Left cardiac atrium (tissue), 4 donors: ENCODE measurements at places on chromosomes 6 and 20. TPM values are rescaled to one million over a fixed set of nuclear protein-coding genes. Genes with fewer than 3 reads are reported as not detected.

DNA sequence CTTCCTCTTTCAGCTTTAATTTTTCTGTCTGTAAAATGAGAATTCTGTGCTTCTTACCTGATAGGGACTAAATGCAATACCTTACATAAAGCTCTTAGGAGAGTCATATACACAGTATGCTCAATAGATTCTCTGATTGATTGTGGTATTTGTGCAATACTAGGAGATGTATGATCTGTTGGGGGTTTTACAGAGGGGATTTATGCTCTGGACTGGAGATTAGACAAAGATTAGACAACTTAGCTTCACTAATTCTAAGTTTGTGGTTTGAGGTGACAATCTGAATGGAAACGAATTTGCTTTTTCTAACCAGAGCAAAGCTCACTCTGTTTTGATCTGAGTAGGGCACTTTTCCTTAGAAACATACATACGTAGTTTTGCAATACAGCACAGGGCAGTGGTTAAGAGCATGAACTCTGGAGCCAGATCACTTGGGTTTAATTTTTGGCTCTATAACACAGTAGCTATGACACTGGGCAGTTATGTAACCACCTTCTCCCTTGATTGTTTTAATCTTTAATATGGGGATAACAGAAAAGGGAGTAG is 126.2 kb downstream of the RNF144B start:
- DNase-seq, result no peak

- no peak for DNase-seq
Measured at GRCh38 chr20:63895952-63896263, 982 bp downstream of the DNAJC5 start.

- no peak for DNase-seq
Measured at GRCh38 chr6:72272958-72273357, 348.9 kb upstream of the KCNQ5 start.

DNA sequence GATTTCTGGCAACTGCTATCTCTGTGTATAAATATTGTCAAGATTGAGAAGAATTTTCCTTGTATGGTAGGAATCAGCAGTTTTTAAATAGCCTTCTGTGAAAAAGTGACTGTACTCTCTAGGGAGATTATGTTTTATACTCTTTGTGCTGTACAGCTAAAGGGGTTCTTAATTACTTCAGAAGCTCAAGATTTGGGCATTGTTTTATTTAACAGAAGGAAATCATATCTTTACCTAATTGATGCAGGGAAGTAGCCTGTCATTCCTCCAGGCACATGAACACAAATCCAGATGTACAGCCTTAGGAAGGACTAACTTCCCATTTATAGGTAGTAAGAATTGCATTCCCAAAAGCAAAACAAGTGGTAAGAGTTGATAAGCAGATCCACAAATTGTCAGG is 1.3 kb downstream of the CALHM5 start:
- DNase-seq, result no peak

DNA sequence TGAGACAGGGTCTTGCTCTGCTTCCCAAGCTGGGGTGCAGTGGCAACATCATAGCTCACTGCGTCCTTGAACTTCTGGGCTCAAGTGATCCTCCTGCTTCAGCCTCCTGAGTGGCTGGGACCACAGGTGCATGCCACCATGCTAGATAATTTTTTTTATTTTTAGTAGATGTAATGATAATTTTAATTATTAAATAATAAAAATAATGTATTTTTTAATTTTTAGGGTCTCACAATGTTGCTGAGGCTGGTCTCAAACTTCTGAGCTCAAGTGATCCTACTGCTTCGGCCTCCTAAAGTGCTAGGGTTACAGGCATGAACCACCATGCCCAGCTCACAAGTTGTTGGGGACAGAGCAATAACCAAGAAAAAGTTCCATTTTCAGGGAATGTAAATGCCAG is 138.0 kb upstream of the RALGAPA2 start:
- no peak for DNase-seq

GRCh38 chr6:680251-680650 is 12.7 kb downstream of the EXOC2 start:
- no peak for DNase-seq

- no peak for DNase-seq
Measured at GRCh38 chr6:116616737-116617053, 416 bp downstream of the RSPH4A start.

DNA sequence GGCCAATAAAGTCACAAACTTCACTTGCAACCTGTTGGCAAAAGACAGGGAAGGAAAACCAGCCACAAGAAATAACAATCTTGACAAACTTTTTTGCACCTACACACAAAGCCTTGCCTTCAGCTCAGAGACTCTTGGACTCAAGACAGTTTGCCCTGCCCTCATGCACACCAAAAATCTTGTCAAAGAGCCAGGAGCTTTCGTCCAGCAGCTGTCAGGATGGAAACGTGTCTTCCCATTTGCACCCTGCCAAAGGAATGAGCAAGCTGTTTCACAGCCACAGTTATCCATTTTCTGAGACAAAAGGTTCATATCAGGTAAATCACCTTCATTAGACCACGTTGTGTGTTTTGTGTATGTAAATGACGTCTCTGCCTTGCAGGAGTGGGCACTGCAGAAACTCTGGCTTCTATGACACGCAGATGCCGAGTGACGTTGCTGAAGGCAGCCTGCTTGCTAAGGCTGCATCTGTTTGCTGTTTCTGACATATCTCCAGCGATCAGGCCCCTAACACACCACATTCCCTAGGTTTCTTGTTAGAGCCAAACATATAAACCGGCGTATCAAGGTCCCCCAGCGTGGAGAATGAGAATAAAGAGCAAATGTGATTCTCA is 193.4 kb downstream of the SYNDIG1 start:
- no peak for DNase-seq

DNA sequence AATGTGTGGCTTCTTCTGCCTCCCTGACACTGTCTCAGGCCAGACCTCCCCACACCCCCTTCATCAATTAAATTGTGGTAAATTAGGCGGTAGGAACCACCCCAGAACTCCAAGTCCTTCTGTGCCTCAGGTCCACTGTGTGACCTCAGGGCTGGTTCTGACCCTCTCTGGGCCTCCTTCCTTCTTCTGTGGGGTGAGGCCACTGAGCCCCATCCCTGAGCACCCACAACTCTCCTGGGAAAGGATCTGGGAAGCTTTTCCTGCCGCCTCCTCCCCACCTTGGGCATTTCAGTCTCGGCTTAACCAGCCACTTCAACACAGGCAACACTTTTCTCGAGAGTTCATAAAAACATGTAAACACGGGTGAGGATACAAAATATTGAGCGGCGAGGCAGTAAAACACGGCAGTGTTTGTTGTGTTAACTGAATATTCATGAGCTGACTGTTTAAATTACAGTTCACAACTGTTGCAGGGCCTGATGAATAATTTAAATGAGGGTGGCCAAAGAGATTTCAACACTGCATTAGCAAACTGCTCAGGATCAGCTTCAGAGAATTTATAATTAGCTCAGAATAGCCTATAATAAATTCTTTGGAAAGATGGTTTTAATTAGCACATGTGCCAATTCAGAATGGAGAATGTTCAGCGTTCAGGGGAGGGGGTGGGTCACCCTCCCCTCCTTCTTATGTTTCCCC is 112.1 kb downstream of the TOX2 start:
- no peak for DNase-seq

DNA sequence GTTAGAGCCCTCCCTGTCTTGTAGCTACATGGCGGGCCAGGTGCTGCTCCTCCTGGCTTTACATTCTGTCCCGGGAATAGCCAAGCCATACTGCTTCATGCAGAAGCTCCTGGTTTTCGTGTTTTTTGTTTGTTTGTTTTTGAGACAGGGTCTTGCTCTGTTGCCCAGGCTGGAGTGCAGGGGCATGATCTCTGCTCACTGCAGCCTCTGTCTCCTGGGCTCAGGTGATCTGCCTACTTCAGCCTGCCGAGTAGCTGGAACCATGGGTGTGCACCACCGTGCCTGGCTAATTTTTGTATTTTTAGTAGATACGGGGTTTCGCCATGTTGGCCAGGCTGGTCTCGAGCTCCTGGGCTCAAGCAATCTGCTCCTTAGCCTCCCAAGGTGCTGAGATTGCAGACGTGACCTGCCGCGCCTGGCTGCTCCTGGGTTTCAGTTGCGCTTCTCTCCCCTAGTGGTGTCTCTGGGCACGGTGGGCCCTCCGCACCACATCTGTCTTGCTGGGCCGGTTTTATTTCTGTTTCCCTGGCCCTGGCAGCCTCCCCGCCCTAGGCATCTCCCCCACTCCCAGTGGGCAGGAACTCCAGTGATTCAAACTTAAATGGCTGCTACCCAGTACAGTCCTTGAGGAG is 12.9 kb downstream of the CDYL start:
- no peak for DNase-seq

DNA sequence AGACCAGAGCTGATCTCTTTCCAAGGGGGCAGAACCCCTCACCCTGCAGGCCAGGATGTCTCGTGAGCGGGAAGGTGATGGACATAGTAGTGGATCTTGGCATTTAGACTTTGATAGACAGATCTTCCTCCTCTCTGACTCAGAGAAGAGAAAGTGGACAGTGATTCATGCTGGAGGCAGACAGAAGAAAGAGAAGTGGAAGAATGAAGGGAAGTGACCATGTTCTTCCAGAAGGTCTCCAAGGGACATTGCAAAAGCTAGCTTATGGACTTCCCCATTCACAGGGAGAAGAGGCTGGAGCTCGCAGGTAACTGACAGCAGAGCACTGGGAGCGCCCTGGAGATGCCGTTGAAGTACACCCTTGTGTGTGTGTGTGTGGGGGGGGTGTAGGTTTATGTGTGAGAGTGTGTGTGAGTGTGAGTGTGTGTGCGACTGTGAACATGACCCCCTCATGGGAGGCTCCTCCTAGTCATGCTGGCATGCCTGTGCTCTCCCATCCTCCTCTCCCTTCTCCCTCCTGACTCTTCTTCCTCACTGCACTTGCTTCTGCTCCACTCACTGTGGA is 8.0 kb upstream of the RAET1L start:
- DNase-seq, result no peak

DNA sequence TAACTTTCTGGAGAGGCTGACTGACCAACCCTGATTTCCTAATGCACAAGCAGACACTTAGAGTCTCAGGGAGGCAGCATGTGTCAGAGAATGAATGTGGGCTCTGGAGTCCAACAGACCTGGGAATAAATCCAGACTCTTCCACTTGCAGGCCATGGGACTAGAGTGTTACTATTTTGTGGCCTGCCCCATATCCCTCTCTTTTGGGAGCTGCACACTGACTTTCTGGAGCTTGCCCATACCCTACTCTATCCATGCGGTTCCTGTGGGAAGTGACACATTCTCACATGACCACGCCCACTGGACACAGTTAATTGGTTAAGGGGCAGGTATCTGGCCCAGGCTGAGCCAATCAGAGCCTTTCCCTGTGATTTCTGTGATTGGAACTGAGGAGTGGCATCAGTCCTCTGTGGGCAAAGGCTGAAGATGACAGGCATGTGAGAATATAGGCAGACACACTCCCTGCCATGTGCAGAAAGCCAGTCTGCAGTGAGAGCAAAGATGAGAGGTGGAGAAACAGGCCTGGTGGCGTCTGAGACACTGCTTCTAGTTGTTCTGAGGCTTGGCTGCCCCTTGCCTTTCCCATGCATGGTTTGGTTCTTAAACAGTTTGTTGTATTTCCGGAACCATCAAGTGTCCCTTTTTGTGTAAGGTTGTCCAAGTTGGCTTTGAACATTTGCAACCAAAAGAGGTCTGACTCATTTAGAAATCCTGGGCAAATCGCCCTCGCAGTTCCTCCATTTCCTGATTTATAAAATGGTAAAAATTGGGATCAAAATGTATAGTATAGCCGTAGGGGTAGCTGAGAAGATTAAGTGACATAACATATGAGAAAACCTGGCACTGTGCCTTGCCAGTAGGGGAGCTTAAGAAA is 125.6 kb downstream of the CDC5L start:
- DNase-seq, result no peak

KIAA1755 gene
- 8.0 TPM for total RNA-seq

BMP7 gene
- total RNA-seq, result 23.9 TPM

OR2B6 gene
- total RNA-seq, result not detected

MAS1 gene
- total RNA-seq, result not detected

CST11 gene
- not detected for total RNA-seq

ZC3H12D gene
- total RNA-seq, result 0.47 TPM

C20orf202 gene
- total RNA-seq, result not detected

CRISP2 gene
- not detected for total RNA-seq

RBBP8NL gene
- not detected for total RNA-seq

FAM217A gene
- not detected for total RNA-seq

ZBP1 gene
- not detected for total RNA-seq

SLC22A16 gene
- total RNA-seq, result 0.26 TPM
